ENCODE measurements at places on chromosomes 12 and 14.

GRCh38 chr12:51521554-51522276 lies 69.3 kb upstream of the SCN8A start:
- peak; percentile 39 for DNase-seq

DNA sequence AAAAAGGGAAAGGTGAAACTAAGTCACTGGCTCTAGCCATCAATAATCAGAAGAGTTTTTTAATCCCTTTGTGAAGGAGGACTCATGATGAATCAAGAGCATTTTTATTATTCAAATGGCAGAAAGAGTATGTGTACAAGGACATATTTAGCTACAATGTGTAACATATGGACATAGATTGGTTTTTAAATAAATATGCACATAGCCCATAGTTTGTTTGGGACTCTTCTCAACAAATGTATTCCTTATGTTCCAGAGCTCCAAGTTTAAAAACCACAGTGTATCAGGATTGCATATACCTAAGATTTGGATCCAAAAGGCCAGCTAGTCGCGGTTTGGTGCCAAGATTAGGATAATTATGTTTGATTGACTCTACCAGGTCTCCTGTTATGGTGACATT lies 104.2 kb downstream of the C12orf50 start:
- no peak for DNase-seq

- no peak for DNase-seq
Measured at GRCh38 chr14:105485739-105486162, 935 bp upstream of the CRIP1 start.

DNA sequence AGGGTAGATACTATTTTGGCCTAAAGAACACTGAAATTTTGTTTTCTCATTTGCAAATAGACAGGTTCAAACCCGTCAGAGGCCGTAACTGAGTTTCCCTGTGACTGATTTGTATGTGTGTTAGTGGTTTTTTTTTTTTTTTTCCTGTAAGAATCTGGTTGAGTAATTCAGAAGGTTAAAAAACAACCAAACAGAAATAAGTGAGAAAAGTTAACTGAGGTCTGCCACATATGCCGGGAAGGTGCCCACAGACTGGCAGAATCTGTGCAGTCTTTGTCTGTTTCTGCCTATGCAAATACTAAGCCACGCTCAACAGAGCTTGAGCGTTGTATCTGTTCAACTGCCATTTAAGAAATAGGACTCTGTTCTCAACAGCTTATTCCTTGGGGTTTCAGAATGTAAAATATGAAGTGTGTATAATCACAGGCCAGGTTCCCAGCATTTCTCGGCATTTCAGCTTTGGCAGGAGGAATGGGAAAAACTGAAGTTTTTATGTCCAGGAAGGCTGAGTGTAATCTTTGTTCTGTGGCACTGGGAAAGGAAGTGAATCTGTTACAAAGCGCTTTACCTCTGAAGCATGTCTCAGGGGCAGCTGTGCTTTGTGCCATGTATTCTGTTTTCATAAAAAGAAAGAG lies 181.9 kb downstream of the PRKCH start:
- no peak for DNase-seq

DNA sequence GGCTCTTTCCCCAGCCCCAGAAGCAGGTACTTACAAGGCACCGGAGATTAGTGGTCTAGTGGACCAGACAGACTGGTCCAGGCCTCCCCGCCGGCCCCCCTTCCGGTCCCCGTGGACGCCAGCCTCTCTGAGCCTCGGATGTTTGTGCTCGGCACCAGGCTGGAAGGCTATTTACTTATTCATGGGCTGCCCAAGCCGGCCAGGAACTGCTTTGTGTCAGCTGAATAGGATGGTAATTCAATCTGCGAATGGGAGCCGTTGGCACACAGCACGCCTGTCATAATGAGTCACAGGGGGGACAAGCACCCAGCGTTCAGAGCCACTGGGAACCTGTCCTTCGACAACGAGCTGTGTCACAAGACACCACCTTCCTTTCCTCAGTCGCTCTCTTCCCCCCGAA lies 82.3 kb downstream of the RIMBP2 start:
- DNase-seq, result no peak

GRCh38 chr12:46473634-46474329 lies 101.2 kb upstream of the SLC38A2 start:
- DNase-seq, result peak; percentile 98

DNA sequence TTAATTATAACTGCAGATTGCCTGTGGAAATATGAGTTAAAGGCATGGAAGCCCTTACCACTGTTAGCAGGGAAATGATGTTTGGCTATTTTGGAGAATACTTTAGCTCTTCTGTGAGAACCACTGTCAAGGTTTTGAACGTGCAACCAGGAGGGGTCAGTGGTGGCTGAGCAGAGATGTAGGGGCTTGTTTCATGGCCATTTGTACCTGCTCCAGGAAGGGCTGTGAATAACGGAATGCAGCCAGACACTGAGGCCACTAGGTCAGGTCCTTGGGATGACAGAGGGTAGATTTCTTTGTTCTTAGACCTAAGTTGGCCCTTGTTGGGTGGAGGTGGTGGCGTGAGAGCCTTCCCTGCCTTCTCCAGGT lies 8.3 kb downstream of the TRAF3 start:
- no peak for DNase-seq

- DNase-seq, result no peak
Measured at GRCh38 chr14:30287579-30288445, 271.1 kb upstream of the G2E3 start.

DNA sequence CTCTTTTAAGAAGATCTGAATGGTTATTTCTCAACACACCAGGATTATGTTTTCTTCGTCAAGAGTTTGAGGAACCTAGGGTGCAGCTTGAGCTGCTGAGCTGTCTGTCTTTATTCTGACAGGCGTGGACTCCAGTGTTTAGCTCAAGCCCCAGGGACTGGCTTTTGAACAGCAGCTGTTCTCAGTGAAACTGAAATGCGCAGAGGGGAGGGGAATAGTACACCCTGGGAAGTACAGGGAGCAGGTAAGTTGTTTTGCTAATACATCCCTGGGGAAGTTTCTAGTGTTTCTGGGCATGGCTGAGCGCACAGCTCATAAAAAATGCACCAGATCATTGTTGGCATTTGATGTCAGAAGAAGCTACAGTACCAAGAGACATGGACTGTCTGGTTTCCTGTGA lies 659.8 kb downstream of the DIO2 start:
- no peak for DNase-seq

GRCh38 chr12:120249875-120250795 lies 15.4 kb downstream of the PXN start:
- DNase-seq, result no peak

DNA sequence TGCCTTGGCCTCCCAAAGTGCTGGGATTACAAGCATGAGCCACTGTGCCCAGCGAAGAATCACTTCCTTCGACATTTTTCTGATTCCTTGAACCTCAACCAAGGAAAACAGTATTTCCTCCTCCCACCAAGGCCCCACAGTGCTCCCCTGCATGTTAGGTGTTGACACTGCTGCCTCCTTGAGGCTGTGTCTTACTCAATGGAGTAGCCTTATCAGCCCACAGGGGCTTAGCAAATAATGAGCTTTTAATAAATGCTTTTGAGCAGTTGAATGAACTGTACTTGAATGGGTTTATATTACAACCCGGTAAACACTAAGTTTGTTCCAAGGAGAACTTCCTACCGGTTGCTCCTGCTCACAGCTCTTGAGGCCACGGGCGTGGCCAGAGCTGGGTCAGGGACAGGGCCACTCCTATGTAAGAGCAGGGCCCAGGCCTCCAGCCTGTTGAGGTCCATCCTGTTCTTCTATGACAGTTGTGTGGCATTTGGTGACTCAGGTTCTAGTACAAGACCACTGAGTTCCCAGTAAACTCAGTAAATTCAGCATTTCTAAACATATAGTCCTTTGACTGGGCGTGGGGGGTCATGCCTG lies 36.8 kb upstream of the TUBA1A start:
- peak; percentile 54 for DNase-seq

GRCh38 chr14:56216626-56217379 lies 98.6 kb downstream of the PELI2 start:
- peak; percentile 63 for DNase-seq

GRCh38 chr12:106179086-106179485 lies 40.3 kb upstream of the NUAK1 start:
- no peak for DNase-seq

DNA sequence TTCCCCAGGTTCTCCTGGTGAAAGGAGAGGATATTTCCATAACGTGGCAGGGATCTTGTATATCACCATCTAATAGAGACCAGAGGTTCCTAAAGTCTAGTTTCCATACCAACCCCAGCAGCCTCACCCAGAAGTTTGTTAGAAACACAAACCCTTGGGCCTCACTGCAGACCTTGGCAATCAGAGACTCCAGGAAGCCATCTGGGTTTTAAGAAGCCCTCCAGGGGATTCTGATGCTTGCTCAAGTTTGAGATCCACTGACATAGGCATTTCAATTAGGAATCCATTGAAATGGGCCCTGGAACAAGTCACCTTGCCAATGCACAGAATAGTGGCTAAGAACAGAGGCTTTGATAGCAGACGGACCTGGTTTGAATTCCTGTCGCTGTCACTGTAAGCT lies 2.2 kb upstream of the CMKLR1 start:
- no peak for DNase-seq

DNA sequence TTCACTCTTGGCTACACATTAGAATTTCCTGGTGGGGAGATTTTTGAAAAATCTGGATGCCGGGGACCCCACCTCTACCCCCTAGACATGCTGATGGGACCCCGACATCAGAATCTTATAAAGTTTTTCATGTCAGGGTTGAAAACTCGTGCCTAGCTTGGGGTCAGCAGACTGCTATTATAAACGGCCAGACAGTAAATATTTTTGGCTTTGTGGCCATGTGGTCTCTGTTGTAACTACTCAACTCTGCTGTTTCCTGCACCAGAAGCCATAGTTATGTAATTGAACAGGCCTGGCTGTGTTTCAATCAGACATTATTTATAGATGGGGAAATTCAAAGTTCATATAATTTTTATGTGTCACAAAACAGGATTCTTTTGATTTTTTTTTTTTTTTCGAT lies 41.6 kb downstream of the ACACB start:
- peak; percentile 16 for DNase-seq

DNA sequence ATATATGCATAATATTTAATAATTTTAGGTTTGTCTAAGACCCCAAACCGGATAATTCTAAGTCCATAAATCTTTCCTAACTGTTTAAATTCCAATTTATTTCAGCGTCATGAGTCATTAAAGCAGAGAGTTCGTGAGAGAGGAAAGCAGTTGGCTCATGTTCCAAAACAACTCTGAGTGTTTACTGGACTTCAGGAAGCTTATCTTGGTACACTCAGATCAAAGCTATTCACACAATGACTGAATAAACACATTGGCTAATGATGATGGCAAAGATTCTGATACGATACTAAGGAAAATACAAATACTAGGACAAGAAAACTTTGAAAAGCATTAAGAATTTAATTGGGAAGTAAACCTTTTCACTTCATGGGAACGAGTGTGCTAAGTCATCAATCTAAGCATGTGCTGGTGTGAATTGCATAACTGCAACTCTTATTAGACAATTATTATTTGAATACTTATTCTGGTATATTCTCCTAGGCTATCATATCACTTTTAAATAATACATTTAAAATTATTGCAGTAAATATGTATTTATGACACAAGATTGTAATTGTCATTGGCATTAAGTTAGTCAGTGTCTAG lies 34.8 kb upstream of the CLEC14A start:
- DNase-seq, result peak; percentile 95

GRCh38 chr12:111192647-111193046 lies 176.2 kb downstream of the PHETA1 start:
- DNase-seq, result no peak

DNA sequence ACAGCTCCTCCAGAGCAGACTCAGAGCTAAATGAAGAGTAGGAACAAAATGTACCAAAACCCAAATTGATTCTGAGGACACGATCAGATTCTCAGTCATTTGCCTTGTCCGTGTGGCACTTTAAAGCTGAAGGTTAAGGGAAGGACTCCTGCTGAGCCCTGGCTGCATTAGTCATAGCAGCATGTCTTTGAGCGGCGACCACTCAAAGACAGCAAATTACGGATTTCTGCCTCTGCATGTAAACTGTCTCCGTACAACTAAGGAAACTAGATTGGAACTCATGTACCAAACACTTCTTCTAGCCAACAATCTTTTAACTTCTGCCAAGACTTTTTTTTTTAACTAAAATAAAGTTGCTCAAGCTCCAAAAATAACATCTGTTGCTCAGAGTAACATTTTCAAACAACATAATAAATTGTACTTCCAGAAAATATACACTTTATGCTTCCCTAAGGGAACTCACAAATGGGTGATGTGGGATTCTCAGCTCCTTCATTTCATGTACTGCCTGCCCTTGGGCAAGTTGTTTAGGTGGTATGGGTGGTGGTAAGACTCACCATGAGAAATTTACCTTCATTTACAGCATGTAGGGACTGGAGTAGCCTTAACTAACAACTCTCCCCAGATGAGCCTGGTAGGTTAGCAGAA lies 56.1 kb downstream of the RERG start:
- DNase-seq, result no peak

GRCh38 chr14:61355892-61356325 lies 34.5 kb downstream of the PRKCH start:
- DNase-seq, result peak; percentile 43

DNA sequence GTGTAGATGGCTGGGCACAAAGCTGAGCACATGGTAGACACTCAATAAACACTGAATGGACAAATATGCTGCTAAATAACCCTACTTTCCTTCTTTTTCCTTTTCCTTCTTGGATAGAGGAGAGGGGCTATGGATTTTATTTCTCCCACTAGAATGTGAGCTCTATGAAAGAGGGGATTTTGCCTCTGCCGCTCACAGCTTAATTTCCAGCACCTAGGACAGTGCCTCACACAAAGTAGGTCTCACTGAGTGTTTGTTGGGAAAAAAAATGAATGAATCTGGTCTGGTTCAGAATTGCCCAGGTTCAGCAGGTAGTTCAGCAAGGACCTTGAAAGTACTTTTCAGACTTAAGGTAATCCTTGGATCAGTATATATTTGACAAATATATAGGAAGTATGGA lies 65.5 kb downstream of the WSCD2 start:
- DNase-seq, result no peak

- DNase-seq, result no peak
Measured at GRCh38 chr14:87386524-87386923, 606.5 kb downstream of the GALC start.

- peak; percentile 95 for DNase-seq
Measured at GRCh38 chr12:126667339-126667738, 1599.6 kb upstream of the TMEM132C start.

- no peak for DNase-seq
Measured at GRCh38 chr12:117468016-117468415, 106.6 kb upstream of the NOS1 start.

DNA sequence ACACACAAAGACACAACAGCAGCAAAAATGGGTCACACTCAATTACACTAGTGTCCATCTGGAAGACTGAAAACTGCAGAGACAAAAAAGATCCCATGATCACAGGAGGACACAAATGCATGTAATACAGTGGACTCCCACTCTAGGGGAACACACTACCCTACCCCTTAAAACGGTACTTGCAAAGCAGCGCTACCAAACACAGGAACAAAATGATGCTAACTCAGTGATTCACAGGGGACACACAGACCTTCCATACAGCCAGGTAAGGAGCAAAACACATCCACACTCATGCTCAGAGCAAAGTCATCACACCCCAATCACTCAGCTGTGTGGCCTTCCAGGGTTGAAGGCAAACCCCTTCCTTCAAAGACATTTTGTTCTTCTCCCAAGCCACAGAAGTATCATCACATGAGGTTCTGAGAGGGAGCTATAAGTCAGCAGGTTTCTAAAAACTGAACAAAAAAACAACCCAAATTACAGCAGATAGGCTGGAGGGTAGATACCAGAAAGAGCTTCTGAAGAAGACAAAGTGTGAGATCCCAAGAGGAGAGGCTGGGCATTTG lies 14.8 kb downstream of the SMUG1 start:
- no peak for DNase-seq
